Type B pancreatic cell (in vitro differentiated cells): ENCODE measurements at places on chromosomes 11 and 22. TPM values are rescaled to one million over a fixed set of nuclear protein-coding genes. Genes with fewer than 3 reads are reported as not detected.

DNA sequence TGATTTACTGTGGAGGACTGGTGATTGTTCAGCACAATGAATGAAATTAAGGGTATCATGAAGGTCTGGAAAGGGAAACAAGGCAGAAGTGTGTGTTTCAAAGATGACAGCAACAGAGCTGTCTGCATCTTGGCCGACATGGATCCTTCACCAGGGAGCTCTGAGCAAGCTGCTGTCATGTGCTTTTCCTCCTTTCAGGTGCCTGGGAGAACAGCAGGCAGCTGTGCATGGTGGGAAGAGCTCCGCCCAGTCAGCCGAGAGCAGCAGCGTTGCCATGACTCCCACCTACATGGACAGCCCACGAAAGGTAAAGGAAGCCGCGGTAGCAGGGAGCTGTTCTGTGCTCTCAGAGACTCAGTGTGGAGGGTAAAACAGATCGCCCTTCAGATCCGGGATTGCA, 87.1 kb upstream of the YWHAH start:
- peak overlapping the region; percentile 72 for H3K27ac ChIP-seq
- H3K4me1 ChIP-seq: peaks cover 6% of the 10 kb centered on the region
- peaks cover 4% of the 10 kb centered on the region for H3K36me3 ChIP-seq
- no peak overlapping the region for H3K4me3 ChIP-seq
- no peaks in the 10 kb centered on the region for H3K27me3 ChIP-seq
- DNase-seq: no peak

The C1QTNF6 gene
- total RNA-seq: 23.2 and 26.2 TPM in 2 replicates

- DNase-seq: no peak
- H3K27me3 ChIP-seq: no peaks in the 10 kb centered on the region
- H3K4me1 ChIP-seq: peaks cover 22% of the 10 kb centered on the region
- peak overlapping the region; percentile 85 for H3K27ac ChIP-seq
Observed at GRCh38 chr22:20536590-20537324, 29.3 kb downstream of the MED15 start.

DNA sequence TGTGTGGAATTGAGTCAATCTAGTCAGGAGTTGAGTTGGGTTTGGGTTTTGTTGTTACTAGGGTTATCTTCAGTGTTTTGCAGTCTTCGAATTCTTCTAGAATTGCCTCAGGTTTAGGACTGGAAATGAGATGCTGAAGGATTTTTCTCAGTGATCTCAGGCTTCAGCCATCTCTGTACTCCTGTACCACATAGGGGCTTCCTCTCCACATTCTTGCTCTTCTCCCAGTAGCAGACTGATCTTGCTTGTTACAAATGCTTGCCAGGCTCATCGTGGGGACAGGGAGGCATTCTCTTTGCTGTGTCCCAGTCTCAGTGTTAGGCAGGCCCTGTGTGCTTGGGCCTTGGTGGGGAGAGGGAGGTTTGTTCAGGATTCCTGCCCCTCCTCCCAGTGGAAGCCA, 96.1 kb downstream of the LRRC32 start:
- H3K36me3 ChIP-seq: no peaks in the 10 kb centered on the region
- H3K27ac ChIP-seq: no peak overlapping the region
- no peak for DNase-seq
- no peak overlapping the region for H3K4me3 ChIP-seq

- no peak for DNase-seq
- peak overlapping the region; percentile 14 for H3K27ac ChIP-seq
- no peaks in the 10 kb centered on the region for H3K36me3 ChIP-seq
- H3K4me1 ChIP-seq: peaks cover 26% of the 10 kb centered on the region
Observed at GRCh38 chr11:131868629-131869507, 498.5 kb downstream of the NTM start.

DNA sequence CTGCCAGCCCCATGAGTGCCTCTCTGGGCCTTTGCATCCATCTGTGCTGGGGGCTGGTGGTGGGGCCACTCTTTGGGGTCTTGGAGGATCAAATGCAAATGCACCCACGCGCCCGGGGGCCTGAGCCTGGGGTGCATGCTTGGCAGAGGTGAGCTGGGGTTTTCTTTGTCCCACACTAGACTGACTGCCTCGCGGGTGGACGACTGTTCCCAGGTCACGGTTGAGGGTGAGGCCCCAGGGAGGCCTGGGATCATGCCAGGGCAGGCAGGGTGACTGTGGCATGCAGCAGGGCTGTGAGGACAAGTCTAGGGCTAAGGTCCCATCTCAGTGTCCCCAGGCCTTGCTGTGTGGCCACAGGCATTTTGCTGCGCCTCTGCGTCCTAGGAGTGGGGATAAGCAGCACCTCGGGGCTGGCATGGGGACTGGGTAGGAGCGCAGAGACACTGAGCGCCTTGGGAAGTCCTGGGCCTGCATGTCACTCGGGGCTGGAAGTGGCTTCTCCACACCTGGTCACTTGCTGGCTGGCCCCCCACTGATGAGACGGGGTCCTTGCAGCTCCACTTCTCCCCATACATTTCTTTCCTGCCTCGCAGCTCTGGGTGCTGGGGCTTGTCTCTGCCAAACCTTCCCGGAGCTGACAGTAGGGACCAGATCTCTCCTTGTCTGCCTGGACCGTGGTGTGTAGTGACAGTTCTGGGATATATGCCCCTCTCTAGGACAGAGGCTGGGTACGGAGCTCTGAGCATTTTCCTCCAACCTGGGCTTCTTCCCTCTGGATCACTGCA, 133.1 kb downstream of the CTTN start:
- no peaks in the 10 kb centered on the region for H3K27me3 ChIP-seq
- H3K4me1 ChIP-seq: peaks cover 10% of the 10 kb centered on the region
- no peak overlapping the region for H3K4me3 ChIP-seq
- H3K36me3 ChIP-seq: no peaks in the 10 kb centered on the region

DNA sequence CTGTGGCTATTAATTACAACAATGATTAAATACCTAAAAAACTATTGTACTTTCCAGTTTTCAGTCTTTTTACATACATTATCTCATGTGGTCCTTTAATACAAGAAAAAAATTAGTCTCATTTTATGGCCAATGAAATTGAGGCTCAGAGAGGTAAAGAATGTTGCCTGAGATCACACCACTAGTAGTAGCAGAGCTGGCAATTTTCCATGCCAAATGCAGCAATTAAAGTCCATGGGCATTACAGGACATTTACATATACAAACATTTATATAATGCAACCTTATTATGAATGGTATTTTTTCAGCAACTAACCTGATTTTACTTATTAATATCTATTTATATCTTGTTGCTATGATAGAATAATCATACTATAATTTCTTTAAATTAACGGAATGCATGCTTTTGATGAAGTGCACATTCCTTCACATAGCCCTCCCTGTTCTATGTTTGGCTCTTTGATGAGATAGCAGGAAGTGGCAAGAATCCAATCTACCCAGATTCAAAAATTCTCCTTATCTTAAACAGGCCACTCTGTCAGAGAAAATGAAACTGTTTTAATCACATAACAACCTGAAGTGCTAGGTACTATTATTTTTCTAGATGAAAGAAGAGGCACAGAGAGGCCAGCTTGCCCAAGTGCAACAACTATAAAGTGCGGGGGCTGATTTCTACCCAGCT, 120.9 kb upstream of the LDLRAD3 start:
- H3K27ac ChIP-seq: no peak overlapping the region
- peaks cover 12% of the 10 kb centered on the region for H3K4me1 ChIP-seq
- DNase-seq: no peak
- no peaks in the 10 kb centered on the region for H3K27me3 ChIP-seq
- H3K4me3 ChIP-seq: no peak overlapping the region

The IL18 gene
- 0.94 and 1.3 TPM in 2 replicates for total RNA-seq

The TMEM151A gene
- 2.1 and 2.6 TPM in 2 replicates for total RNA-seq

GRCh38 chr11:99177446-99177845, 156.7 kb downstream of the CNTN5 start:
- no peaks in the 10 kb centered on the region for H3K4me1 ChIP-seq
- no peak overlapping the region for H3K27ac ChIP-seq
- H3K36me3 ChIP-seq: no peaks in the 10 kb centered on the region
